SK-N-DZ (cell line): ENCODE measurements at places on chromosomes 1 and 21.

GRCh38 chr1:248851390-248851789 is 7.5 kb downstream of the ZNF692 start:
- DNase-seq: no peak

GRCh38 chr1:85577419-85578320 is 2.9 kb upstream of the CCN1 start:
- peak; percentile 17 for DNase-seq

- DNase-seq: no peak
Measured at GRCh38 chr1:27150183-27150582, 4.7 kb downstream of the SLC9A1 start.

GRCh38 chr1:43042127-43042526 is 83.5 kb upstream of the SLC2A1 start:
- DNase-seq: no peak

DNA sequence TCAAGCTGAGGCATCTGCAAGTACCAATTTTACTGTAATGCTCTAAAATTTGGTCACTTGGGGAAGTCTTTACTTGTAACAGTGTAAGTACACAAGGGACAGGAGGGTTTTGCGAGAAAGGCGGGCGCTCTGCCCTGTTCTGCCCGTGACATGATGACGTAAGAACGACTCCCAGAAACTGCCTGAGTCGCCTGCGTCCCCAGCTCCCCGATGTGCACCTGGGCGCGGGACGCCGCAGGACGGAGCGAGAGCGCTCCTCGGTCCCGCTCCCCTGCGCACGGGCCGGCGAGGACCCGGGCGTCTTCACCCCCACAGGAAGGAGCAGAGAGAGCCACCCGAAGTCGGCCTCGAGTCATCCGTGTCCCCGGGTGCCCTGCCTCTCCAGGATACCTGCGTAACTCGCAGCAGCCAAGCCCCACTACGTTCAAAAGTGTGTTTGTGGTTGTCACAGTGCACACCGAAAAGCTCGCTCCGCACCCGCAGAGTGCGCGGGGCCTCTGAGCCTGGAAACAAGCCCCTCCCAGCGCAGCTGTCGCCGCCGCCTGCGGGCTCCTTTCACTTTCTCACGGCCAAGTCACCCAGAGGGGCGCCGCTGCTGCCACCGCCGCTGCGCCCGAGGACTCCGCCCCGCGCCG is 3.3 kb upstream of the ZBTB18 start:
- no peak for DNase-seq

GRCh38 chr1:81296601-81297000 is 504.1 kb upstream of the ADGRL2 start:
- DNase-seq: no peak
